ENCODE measurements at places on chromosomes 4 and X.

- no peak for DNase-seq
Observed at GRCh38 chr4:1336088-1336491, 10.9 kb upstream of the UVSSA start.

GRCh38 chr4:141389649-141390048, 169.0 kb downstream of the ZNF330 start:
- no peak for DNase-seq

DNA sequence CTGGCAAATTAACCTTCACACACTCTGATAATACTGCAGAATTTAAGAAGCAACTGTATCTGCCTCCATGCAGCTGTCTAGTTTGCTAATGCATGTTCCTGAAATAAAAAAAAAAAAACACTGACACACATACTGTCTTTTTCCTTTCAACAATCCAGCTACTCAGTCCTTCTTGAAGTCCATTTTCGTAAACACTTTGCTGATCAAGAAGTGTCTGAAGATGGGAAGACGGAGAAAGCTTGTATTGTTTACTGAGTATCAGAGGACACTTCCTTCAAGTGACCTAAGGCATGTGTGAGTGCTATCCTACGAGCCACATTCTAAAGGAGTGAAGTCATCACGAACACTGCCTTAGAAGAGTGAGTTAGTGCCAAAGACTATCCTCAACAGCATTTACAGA, 82.6 kb downstream of the LUZP4 start:
- DNase-seq, result peak; percentile 58

GRCh38 chr4:125235971-125236370, 78.8 kb upstream of the FAT4 start:
- no peak for DNase-seq

DNA sequence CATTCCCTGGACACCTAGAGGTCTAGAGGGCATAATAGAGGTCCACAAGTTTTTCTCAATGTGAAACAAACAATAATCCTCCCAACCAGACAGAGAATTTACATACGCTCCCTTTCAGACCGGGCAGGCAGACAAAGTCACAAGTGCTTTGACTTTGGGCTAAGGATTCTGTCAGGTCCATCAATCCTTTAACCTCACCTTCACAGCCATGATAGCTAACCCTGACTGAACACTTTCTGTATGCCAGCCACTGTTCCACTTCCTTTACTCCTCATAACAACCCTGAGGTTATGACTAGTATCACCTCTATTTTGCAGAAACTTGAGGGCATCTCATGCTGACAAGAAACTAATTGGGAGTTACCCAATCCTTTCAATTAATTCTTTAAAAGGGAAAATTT, 118.8 kb upstream of the AFF2 start:
- DNase-seq, result no peak

- no peak for DNase-seq
Observed at GRCh38 chr4:153065276-153065675, 129.2 kb downstream of the FHDC1 start.

DNA sequence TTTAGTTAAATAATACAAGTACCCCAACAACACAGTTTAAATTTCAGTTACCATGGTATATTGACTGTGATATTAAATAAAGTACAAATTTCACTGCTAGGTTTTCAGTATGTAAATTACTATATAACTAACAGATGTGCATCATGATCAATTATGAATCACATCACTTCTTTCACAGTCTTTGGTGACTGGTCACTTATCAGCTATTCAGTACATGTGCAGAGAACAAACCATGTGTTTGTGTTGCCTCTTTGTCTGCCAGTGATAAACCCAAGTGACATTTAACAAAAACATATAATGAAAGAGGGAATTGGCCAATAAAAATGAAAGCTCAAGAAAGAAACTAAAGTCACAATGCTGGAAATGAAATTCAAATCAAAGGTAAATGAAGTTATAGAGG, 249.3 kb downstream of the CHIC1 start:
- no peak for DNase-seq

GRCh38 chr4:1356181-1356998, 9.4 kb downstream of the UVSSA start:
- DNase-seq, result peak; percentile 51

GRCh38 chr4:18012134-18012806, 9.3 kb downstream of the LCORL start:
- no peak for DNase-seq

DNA sequence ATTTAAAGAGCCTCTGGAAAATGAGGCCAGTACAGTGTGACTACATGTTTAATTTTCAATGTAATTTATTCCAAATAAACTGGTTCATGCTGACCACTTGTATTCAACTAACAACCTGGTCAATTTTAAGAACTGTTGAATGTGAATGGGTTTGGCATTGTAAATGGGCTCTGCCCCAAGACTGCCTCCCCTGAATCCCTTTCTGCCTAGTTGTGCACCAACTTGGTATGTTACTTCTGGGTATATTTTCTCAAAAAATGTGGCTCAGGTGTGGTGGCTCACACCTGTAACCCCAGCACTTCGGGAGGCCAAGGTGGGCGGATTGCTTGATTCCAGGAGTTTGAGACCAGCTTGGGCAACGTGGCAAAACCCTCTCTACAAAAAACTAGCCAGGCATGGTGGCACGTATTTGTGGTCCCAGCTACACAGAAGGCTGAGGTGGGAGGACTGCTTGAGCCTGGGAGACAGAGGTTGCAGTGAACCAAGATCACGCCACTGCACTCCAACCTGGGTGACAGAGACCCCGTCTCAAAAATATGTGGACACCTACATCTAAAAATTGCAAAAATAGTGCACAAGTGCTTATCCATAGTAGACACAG, 7.2 kb downstream of the RPL9 start:
- no peak for DNase-seq

GRCh38 chr4:183163135-183163534, 64.1 kb downstream of the WWC2 start:
- no peak for DNase-seq

GRCh38 chrX:120242813-120243212, 7.8 kb upstream of the ZBTB33 start:
- DNase-seq, result no peak

DNA sequence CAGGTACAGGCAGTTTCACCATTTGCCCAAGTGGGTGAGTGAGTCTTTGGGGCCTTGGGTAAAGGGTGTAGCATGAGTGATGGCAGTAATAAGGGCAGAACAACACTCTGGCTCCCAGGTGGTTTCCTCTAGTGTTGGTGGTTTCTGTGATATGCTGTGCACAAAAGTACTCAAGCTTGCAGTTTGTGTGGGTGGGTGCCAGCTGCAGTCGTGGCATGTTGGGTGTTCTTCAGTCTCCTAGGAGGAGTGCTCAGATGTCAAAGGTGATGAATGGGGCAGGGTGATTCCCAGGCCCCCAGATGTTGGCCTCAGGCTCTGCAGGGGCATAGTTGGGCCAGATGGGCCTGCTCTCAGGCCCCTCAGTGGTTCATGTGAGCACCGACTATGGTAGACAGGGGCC, 166.1 kb upstream of the KLF8 start:
- no peak for DNase-seq

DNA sequence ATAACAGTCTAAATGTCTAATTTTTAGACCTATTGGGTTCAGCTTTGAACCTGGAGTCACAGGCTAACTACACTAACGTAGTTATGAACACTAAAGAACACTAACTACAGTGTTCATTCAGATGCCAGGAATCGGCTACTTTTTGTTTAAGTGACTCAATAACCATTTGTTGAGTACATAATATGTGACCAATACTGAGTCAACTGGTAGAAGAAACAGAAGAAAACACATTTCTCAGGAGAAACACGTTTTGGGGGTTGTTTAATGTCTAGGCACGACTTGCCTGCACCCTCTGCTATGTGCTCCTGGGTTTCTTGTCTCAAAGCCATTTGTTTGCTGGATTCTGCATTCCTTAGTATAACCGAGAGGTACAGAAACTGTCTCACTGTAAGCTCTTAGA, 18.6 kb upstream of the CLNK start:
- no peak for DNase-seq

GRCh38 chr4:165288639-165289422, 38.6 kb upstream of the MSMO1 start:
- DNase-seq, result no peak

DNA sequence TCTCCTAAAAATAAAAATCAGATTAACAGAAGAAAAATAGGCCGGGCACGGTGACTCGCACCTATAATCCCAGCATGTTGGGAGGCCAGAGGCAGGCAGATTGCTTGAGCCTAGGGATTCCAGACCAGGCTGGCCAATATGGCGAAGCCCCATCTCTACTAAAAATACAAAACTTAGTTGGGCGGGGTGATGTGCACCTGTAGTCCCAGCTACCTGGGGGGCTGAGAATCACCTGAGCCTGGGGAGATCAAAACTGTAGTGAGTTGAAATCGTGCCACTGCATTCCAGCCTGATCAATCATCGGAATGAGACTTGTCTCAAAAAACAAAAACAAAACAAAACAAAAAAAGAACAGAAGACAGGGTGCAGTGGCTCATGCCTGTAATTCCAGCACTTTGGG, 32.8 kb upstream of the NOCT start:
- DNase-seq, result no peak

DNA sequence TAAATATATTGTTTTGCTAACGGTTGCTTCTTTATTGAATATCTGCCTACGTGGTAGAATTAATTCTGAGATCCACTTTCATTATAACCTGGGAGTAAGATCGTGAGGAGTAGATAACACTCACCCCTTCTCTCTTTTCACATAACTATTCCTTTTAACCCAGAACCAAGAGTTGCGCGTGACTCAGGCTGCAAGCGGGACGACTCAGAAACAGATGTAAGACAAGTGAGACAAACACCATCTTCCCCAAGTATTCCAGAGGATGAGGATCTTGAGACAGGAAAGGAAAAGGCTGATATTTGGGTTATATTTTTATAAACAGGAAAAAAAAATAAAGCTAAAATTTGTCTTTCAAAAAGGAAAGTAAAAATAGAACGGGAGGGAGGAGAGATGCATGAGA, 318.8 kb upstream of the NOCT start:
- no peak for DNase-seq

DNA sequence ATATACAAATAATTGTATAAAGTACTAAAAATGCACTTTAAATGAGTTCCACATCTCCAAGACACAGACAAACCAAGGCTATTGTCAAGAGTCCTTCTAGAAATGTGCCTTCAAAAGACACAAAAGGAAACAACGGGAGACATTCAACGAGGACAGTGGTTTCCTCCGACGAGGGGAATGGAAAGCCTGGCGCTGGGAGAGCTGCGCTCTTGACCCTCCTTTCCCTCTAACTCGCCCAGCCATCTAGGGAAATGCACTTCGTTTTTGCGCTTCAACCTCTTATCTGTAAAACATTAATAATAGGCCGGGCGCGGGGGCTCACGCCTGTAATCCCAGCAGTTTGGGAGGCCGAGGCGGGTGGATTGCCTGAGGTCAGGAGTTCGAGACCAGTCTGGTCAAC, 37.0 kb downstream of the ZFP42 start:
- peak; percentile 47 for DNase-seq

GRCh38 chr4:139633661-139634060, 32.0 kb upstream of the MGST2 start:
- DNase-seq, result no peak

GRCh38 chr4:137981277-137981676, 260.9 kb downstream of the SLC7A11 start:
- no peak for DNase-seq

GRCh38 chr4:107939307-107939706, 8.0 kb downstream of the CYP2U1 start:
- DNase-seq, result no peak

- no peak for DNase-seq
Observed at GRCh38 chr4:54626113-54626512, 31.6 kb upstream of the KIT start.

DNA sequence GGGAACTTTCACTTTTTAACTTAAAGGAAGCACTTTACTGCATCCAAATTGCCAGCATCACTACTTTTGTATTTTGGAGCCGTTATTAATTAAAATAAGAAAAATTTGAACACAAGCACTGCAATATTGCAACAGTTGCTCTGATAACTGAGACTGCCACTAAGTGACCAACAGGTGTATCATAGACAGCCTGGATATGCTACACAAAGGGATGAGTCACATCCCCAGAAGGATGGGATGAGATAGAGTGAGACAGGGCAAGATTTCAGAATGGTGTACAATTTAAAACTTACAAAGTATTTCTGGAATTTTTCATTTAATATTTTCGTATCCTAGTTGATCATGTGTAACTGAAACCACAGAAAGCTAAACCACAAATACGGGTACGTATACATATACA, 204.1 kb downstream of the MAPK10 start:
- DNase-seq, result no peak

DNA sequence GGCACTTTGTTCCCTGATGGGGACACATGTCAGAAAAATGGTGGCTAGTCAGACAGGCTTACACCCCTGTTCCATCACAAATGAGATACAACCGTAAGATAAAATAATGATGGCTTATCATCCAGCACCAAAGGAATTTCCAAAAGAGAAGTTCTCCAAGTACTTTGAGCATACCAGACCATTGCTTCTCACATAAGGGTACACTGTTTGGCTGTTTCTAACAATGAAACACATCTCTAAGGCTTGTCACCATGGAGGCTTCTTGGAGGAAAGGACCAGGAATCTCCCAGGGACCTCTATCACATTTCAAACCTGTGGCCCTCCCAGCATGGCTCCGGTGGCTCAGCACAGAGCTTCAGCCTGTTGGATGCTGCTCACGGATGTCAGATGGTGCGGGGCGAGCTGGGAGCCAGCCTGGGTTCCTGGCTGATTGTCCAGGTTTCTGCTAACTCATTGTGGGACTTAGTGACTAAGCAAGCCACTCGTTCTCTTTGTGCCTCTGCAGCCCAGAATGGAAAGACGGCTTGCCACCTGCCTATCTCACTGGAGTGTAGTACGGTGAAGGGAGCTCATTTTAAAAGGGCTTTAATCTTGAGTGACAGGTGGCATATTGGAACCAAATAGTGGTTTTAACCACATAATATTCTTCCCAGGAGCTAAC, 54.5 kb downstream of the FHDC1 start:
- DNase-seq, result no peak

DNA sequence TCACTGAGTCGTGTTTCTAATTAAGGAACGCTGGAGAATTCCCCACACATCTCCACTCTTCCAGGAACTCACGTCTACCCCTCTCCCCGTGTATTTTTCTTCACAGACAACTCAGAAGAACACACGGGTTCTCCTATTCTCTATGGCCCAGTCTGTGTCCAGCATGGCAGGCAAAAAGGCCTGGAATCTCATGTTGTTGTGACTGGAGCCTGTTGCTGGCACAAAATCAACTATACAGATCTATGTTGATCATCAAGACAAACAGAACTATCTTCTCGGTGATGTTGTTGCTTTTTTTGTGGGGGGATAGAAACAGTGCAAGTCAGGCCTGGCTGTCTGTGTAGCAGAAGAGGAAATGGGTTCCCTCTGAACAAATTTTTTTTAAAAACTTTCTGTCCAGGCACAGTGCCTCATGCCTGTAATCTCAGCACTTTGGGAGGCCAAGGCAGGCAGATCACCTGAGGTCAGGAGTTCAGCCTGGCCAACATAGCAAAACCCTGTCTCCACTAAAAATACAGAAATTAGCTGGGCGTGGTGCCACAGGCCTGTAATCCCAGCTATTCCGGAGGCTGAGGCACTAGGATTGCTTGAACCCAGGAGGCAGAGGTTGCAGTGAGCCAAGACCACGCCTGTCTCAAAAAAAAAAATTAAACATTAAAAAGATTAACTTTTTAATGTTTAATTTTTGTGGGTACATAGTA, 50.5 kb upstream of the CBR4 start:
- no peak for DNase-seq
